Panc1 (cell line): ENCODE measurements at places on chromosomes 12 and 14. TPM values are rescaled to one million over a fixed set of nuclear protein-coding genes. Genes with fewer than 3 reads are reported as not detected.

DNA sequence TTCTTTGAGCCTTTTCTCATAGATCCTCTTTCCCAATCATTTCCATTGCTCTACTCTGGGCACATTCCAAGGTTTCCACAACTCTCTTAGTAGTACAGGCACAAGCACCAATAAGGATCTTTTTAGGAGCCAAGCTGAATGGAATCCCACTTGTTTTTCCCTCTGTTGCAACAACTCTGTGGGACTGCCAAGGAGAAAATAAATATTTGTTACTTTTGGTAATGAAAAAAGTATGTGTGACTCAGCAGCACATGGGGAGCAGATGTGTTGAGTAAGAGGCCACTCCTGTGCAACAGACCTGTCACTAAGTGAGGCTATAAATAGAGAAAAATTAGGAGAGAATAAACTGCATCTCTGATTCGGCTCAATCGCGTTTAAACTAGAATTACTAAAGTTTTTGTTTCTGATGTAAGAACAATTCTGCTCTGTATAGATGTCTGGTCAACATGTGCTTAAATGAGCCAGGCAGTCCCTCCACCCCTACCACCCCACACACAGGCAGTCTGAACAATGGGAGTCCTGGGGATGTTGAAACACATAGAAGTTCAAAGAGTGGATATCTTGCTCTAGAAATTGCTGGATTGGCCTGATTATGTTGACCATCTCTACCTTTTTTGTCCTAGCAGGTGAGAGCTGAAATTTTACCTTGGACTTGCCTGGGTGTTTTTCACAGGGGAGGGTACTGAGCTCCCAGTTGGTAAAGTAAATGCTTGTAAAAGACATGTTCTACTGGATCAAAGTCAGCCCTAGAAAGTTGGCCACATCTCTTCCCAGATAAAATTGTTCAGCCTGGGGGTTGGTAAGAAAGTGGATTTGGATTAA, 244.3 kb upstream of the NOVA1 start:
- DNase-seq = peak; percentile 88

GRCh38 chr12:30982413-30982812, 55.9 kb downstream of the TSPAN11 start:
- no peak for DNase-seq

GRCh38 chr14:74610866-74611649, 979 bp downstream of the LTBP2 start:
- no peak for DNase-seq

SLC7A8 gene
- total RNA-seq = 0.90 TPM

GLT8D2 gene
- 0.54 TPM for total RNA-seq

PLEKHH1 gene
- 6.7 TPM for total RNA-seq

DNA sequence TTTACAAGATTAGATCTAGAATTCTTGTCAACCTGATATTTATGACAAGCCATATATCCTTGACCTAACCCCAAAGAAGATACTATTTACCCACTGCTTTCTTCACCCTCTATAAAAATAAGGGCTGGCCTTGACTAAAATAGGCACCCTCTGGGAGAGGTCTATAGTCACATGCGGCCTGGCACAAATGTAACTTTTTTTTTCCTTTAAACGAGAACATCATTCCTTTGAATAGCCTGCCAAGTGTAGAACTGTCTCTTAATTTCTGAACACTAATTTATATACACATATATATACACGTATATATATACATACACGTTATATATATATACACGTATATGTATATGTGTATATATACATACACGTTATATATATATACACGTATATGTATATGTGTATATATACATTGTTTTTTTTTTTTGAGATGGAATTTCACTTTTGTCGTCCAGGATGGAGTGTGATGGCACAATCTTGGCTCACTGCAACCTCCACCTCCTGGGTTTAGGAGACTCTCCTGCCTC, 18.6 kb downstream of the PPTC7 start:
- DNase-seq = no peak

DNA sequence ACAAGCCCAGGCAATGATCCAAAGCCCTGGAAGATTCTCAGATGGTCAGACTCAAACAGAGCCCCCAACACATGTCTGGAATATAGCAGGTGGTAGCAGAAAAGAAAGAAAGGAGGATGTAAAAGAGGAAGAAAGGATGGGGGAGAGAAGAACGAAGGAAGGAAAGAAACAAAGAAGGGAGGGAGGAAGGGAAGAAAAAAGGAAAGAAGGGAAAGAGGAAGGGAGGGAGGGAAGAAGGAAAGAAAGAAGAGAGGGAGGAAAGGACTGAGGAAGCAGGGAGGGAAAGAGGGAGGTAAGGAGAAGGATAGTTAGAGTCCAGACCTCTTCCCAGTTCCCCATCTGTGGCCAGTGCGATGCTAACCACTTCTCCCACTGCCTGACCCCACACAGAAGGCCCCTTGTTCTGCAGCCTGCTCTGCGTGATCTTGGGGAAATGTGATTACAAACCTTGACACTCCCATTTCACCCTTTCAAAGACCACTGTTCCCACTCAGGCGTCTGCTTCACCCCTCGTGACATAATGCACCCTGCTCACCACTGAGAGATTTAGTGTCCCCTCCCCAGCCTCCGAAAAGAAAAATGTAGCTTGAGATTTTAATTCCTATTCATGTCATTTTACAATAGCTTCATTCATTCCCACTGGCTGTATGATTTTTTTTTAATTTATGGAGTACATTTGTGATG, 357.9 kb downstream of the BCL11B start:
- DNase-seq = no peak

DNA sequence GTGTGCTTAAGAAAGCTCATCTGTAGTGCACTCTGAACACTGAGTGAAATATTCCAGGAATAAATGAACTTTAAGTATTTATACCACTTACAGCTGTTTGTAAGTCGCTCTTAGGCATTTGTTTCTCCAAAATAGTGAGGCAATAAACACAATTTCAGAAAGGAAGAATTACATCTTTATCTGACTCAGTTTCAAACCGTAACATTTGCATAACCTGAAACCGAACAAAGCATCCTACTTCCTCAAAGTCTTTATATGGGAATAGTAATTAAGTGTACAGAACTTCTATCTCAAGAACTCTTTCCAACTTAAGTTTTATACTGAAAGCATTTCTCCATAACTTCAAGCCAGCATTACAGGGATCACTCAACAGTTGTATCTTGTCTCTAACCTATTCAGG, 58.4 kb downstream of the SOX5 start:
- no peak for DNase-seq

DNA sequence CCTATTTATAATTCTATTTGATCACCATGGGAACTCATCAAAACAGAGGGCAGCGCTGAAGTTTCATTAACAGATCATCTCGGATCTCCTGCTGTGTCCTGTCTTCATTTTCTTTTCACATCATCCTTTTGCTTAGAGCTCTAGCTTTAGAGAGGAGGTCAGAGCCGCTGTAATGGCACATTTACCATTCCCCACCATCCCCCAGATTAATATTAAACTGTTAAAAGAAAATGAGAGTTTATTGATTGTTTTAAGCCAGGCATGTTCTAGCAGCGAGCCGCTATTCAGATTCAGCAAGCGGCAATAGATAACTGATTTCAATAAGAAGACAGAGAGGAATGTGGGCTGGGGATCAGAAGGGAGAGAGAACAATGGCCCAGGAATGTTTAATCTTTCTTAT, 308.8 kb downstream of the EGLN3 start:
- DNase-seq = no peak

DAO gene
- not detected for total RNA-seq

FAM216A gene
- total RNA-seq = 22.3 TPM

DNA sequence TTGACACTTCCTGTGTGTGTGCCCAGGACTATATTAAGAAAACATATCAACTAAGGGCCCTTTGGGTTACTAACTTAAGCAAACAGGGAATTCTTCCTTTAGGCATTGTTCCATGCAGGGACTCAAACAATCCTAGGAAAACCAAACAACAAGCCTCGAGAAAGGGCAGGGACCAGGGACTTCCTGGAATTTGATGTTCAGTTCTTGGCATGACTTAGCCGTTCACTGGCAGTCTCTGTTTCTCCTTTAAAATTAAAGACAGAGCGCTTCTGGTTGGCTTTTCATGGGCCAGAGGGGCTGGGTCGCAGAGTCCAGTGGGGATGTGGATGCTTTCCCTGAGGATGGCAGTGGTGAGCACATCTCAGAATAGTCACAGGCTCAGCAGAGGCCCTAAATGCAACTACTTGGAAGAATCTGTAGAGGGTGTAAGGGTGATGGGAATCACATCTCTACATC, 35.2 kb downstream of the RNFT2 start:
- DNase-seq = no peak

DNA sequence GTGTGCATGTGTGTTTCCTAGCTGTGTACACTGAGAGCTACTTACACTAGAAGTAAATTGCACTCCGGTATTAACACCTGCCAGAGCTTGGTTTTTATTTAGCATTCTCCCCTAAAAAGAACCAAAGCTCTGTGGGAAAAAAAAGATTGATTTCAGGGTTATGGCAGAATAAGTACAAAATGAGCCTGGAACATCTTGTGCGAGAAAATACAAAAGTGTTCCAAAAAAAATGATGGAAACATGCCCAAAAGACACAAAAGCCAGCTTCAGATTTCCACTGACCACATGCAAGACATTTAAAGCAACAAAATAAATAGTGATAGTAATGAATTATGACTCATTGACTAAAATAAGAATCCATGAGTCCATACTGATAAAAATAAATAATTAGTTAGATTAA, 188.3 kb downstream of the GXYLT1 start:
- DNase-seq = no peak

- no peak for DNase-seq
Measured at GRCh38 chr14:69066396-69067171, 86.3 kb downstream of the DCAF5 start.

GRCh38 chr12:57610554-57611107, 604 bp upstream of the ARHGEF25 start:
- no peak for DNase-seq

DNA sequence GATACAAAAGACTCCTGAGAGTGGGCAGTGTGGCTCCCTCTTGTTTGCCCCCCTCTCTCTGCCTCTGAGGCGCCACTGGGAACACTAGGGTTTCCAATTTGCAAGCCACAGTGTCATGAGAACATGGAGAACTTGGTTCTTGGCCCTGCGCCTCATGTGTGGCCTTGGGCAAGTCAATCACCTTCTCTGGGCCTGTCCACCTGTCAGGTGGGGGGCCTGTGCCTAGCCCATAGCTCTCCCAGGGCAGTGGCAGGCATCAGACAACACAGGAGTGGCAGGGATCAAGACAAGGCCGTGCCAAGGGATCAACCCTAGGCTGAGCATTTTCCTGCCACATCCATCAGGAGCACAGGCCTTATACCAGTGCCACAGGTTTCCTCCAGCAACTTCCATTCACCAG, 185.3 kb downstream of the CALM1 start:
- DNase-seq = no peak

LTBR gene
- total RNA-seq = 3.1 TPM

RD3L gene
- total RNA-seq = not detected

NTF3 gene
- total RNA-seq = not detected

- no peak for DNase-seq
Measured at GRCh38 chr12:94263905-94264561, 115.7 kb downstream of the PLXNC1 start.

- no peak for DNase-seq
Measured at GRCh38 chr14:73717711-73718417, 3.7 kb upstream of the PNMA1 start.

- no peak for DNase-seq
Measured at GRCh38 chr12:128381946-128382345, 115.0 kb downstream of the TMEM132C start.

GRCh38 chr12:50515587-50515986, 10.8 kb downstream of the DIP2B start:
- DNase-seq = no peak

SYCP3 gene
- not detected for total RNA-seq

DNA sequence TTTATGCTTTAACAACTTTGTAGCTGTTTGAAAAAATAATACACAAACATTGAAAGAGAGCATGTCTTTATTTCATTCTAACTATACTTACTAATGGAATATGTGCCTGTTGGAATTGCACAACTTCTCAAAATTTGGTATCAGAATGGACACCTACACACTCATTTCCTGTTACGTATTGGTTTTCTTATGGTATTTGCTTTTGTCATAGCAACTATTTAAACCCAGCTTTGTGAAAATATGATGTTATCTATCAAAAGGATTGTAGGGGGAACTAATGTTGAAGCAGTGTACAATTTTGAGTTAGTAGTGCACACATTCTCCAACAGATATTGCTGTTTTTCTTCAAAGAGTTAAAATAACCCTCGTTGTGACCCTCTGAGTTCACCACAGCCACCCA, 52.6 kb downstream of the RBMS2 start:
- no peak for DNase-seq

SOAT2 gene
- not detected for total RNA-seq

IAPP gene
- not detected for total RNA-seq

DNA sequence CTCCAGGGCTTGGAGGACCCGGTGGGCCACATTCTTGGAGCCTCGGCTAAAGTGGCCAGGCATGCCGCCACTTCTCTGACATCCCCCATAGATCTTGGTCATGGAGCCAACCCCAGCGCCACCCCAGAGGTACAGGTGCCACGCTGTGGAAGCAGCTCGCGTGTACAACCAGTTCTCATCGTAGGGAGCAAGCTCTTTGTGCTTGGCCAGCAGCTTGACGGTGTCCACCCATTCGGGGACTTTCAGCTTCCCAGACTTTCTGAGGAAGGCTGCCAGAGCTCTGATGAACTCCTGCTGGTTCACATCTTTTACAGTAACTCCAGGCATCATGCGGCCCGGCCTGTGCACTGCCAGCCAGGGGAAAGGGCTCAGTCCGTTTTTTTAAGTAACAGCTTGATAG, 29.3 kb upstream of the EAPP start:
- DNase-seq = no peak

DNA sequence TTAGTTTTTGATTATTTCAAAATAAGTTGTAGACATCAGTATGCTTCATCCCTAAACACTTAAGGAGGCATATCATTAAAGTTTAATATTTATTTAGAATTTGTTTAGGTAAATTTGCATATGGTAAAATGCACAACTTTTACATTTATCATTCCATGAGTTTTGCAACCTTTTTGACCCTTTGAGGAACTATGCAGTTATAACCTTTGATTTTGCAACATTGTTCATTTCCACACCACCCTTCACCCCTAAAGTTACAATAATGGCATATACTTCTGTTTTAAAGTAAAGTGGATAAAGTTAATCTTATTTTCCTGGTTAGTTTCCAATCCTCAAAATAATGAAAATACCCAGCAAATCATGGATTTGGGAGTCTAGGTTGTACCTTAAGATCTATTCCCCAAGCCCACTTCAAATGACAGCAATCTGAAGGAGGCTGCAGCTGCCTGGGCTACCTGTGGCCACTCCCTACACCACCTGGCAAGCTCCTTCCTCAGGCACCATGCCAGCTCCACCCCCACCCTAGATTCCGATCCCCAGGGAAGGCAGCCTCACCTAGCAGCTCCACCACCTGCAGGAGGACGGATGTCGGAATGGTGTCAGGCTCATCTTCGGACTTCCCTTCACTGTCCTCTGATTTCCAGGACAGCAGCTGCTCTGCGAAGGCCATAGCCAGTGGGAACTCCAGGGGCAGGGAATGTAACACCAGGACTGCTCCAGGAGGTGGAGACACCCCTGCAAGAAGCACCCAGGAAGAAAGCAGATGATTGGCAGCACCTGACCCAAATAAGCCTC, 65.1 kb downstream of the TRAFD1 start:
- no peak for DNase-seq

- no peak for DNase-seq
Measured at GRCh38 chr12:63821781-63822251, 22.7 kb upstream of the SRGAP1 start.
